ENCODE measurements at places on chromosomes 5 and 9. TPM values are rescaled to one million over a fixed set of nuclear protein-coding genes. Genes with fewer than 3 reads are reported as not detected.
A peak's percentile ranks its signal among the peaks of the same experiment; 100 is the strongest.

GRCh38 chr9:84751921-84752320 is 82.4 kb downstream of the NTRK2 start:
- no peak for DNase-seq

DNA sequence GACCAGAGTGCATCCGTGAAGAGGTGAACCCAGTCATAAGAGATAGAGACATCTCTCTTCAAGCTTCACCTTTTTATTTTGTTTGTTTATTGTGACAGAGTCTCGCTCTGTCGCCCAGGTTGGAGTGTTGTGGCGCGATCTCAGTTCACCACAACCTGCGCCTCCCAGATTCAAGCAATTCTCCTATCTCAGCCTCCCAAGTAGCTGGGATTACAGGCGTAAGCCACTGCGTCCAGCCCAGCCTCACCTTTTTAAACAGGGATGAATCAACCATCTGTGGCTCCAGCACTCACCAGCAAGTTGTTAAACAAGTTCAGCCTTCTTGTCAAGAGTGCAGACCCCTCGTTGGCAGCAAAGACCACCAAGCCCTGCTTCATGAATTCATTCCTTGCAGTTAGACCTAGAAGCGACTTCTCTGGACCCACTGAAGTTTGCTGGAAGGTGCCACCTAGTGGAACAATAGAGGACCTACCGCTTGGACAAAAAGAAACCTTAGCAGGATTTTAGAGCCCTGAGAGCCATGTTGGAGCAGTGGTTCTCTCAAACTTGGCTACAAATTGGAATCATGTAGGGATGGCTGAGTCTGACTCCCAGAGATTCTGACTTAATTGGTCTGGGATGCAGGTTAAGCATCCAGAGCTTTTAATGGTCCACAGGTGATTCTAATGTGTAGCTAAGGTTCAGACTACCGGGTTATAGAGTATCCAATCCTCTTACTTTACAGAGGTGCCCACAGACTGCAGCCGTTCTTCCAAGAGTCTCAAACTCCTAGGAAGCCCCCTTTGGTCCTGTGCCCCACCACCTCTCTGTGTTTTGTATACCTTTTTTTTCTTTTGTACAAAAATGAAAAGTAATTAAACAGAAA is 10.5 kb upstream of the GALNT10 start:
- DNase-seq: no peak

GRCh38 chr9:131892162-131892707 is 152.4 kb upstream of the RAPGEF1 start:
- DNase-seq: no peak

GRCh38 chr9:76456202-76456926 is 2.6 kb upstream of the GCNT1 start:
- peak; percentile 58 for DNase-seq

LIX1 gene
- total RNA-seq: 0.17 TPM

GFRA3 gene
- total RNA-seq: 2.2 TPM

SHISAL2B gene
- not detected for total RNA-seq

LRRC70 gene
- total RNA-seq: 1.0 TPM

C5 gene
- 6.2 TPM for total RNA-seq
